ENCODE measurements at places on chromosomes 6 and 20.

DNA sequence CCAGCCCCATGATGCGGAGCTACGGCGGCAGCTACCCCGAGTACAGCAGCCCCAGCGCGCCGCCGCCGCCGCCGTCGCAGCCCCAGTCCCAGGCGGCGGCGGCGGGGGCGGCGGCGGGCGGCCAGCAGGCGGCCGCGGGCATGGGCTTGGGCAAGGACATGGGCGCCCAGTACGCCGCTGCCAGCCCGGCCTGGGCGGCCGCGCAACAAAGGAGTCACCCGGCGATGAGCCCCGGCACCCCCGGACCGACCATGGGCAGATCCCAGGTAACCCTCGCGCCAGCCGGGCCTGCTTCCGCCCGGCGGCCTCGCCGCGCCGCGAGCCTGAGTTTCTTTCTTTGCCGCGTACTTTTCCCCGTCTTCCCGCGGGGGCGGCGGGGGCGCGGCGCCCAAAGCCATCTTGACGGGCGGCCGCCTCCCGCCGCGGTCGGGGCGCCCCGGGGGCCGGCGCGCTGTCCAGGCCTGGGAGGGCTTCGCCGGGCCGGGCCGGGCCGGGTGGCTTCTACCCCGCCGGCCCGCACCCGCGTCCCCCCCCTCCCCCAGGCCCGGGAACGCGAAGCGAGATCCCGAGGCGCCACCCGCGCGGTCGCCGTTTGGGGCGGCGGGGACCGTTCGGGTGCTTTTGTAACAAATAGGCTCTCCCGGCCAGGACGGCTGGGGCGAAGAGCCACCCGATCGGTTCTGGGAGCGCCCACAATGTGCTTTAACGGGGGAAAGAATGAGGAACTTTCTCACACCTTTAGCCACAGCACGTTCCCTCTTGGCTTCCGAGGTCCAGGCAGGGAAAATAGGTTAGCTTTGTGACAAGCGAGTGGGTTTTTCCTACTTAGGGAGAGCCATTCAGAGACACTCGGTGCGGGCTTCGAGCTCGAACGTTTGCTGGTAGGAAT, 2.3 kb downstream of the ARID1B start:
- DNase-seq: no peak

DNA sequence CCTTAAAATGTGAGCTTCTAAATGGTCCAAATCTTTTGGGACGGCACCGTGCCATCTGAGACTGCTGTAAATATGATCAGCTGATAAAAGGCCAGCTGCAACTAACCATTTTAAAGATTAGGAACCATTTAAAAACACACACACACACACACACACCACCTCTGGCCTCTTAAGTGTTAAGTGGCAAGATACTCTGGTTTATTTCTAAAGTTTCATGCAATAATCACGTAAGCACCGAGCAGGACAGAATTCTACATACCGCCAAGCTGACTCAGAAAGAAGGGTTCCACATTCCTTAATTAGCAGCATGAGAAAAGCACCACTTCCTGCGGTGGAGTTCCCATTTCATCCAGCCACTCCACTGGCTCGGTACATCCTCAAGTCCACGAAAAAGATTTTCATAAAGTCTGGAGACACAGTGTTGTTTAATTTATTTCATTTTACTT, 17.8 kb upstream of the ZNF217 start:
- no peak for DNase-seq

DNA sequence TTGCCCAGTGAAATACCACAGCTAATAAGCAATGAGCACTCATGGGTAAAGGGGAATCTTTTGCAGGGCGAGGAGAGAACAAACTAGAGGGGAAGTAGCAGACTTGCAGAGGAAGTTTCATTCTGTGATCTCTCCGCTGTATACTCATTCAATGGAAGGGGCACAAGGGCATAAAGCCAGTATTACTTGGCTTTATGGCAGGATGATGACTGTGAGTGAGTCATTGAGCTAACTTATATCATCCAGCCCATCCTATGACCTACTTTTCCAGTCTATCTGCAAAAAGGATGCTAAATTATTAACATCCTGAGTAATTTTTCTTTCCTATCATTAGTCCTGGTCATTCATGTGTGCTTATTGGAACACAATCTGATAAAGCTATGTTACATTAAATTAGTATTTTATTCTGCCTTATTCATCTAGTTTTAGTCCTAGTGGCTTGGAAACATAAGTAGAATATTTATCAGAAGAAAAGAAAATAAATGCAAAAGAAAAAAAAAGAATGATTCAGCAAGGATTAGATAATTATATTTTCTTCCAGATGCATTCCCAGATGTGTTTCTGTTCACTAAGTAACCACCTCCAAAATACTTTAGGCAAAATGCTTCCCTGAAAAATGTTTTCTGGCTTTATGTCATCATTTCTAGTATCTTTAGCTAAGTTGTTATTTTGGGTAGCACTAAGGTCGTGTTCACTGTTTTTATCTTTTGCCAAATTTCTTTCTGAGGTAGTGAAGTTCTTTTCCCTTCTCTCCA, 471.7 kb downstream of the CDKAL1 start:
- DNase-seq: no peak

DNA sequence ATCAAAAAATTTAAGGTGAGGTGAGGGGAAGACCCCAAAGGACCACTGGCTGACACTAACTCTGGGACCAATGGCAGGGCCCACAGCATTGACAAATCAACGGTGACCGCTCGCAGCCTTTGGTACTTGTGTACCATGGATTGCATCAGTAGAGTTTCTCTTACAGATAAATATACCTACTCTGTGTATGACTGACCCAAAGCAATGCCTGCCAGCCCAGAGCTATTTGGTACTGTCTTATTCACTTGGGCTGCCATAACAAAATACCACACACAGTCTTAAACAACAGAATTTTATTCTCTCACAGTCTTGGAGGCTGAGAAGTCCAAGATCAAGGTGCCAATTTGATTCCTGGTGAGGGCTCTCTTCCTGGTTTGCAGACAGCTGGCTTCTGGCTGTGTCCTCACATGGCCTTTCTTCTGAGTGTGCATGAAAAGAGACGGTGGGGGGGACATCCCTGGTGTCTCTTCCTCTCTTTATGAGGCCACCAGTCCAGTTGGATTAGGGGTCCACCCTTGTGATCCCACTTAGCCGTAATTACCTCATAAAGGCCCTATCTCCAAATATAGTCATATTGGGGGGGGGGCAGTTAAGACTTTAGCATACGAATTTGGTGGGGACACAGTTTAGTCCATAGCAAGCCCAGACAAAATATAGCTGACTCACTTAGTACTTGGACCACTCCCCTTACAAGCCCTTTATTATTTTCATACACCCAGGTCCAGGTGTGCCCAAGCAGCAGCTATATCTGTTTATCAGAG, 336.3 kb downstream of the CD83 start:
- DNase-seq: no peak

DNA sequence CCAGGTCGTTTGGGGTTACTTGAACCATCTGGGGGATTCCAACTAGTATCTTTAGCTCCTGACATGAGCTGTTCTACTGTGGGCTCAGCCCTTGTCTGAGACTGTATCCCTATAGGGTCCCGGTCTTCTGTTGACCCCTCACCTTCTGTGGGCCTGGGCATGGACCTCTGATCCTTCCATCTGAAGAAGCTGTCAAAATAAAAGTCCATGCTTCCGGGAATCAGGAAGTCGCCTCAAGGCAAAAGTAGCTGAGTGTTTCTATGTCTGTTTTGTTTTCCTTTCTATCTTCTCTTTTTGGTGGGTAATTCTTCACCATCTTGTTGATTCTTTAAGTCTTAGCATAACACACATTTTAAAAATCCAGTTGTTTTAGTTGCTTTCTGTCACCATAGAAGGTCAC, 30.3 kb downstream of the ITPR3 start:
- no peak for DNase-seq

DNA sequence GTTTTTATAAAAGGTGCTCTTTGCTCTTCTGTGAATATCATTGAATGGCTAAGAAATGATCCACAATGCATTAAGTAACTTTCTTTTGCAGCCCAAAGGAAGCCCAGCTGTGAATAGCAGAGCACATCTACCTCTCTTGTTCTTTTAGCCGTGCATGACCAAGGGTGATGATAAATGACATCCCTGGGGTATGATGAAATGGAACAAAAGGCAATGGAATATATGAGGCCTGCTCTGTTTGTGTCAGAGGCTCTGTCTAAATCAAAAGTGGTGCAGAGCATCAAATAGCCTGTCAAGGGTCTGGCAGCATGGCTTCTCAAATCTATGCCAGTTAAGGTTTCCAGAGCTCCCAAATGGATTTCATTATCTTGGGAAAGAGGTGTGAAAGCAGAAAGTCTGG, 362.6 kb upstream of the RNF217 start:
- no peak for DNase-seq

GRCh38 chr20:1374246-1374645, 18.6 kb downstream of the FKBP1A start:
- DNase-seq: no peak

GRCh38 chr20:11301699-11302098, 616.0 kb upstream of the BTBD3 start:
- DNase-seq: no peak

GRCh38 chr6:74690365-74690764, 515.5 kb downstream of the COL12A1 start:
- DNase-seq: no peak

- no peak for DNase-seq
Observed at GRCh38 chr20:39676857-39677391, 714.8 kb downstream of the DHX35 start.

DNA sequence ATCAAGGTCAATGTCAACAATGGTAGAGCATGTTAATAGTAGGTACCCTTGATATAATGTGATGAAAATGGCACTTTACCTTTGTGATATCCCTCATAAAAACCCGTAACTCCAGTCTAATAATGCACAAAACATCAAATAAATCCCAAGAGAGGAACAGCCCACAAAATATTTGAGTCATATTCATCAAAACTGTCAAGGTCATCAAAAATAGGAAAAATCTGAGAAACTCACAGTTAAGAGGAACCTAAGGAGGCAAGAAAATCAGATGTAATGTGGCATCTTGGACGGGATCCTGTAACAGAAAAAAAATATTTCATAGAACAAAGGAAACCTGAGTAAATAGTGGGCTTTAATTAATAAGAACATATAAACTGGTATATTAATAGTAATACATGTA, 25.5 kb upstream of the OSTM1 start:
- no peak for DNase-seq

Measured in NCI-H1417 treated with DMSO at 0.1 percent for 48 hours (cell line).